ENCODE measurements at places on chromosomes 4 and X. TPM values are rescaled to one million over a fixed set of nuclear protein-coding genes. Genes with fewer than 3 reads are reported as not detected.

GRCh38 chr4:112355662-112356061 lies 58.5 kb downstream of the ALPK1 start:
- no peak for DNase-seq

GRCh38 chr4:87863486-87863885 lies 30.7 kb downstream of the MEPE start:
- no peak for DNase-seq

GRCh38 chr4:138577145-138577544 lies 335.0 kb upstream of the SLC7A11 start:
- no peak for DNase-seq

The KIAA1210 gene
- 0.04 TPM for total RNA-seq

The GATA1 gene
- not detected for total RNA-seq

The LPAR4 gene
- not detected for total RNA-seq

The MTMR8 gene
- 1.6 TPM for total RNA-seq
